ENCODE measurements at places on chromosomes 7 and 10.

GRCh38 chr10:89147256-89147655 lies 59.9 kb downstream of the CH25H start:
- no peak for DNase-seq

- DNase-seq = no peak
Measured at GRCh38 chr7:11294965-11295364, 321.3 kb downstream of the PHF14 start.

DNA sequence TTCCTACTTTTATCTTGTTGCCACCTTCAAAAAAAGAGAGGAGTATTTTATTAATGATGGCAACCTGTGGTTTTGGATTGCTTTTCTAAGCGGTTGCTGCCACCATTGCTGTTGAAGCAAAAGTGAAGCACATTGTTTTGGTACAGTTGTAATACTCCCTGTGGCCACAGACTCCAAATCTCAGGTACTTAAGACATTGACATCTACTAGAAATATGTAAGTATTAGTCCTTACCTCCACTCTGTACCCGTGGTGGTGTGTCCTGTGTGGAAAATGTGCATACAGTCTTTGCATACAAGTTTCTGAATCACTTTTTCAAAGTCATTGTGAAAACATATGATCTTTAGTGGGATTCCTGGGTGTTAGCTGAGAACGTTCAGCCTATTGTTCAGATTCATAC lies 85.7 kb downstream of the ANLN start:
- DNase-seq = no peak

- DNase-seq = no peak
Measured at GRCh38 chr10:20552382-20552781, 344.7 kb downstream of the NEBL start.

- no peak for DNase-seq
Measured at GRCh38 chr7:33623267-33623666, 282.1 kb upstream of the BMPER start.

GRCh38 chr7:122311734-122312450 lies 7.3 kb upstream of the FEZF1 start:
- no peak for DNase-seq

DNA sequence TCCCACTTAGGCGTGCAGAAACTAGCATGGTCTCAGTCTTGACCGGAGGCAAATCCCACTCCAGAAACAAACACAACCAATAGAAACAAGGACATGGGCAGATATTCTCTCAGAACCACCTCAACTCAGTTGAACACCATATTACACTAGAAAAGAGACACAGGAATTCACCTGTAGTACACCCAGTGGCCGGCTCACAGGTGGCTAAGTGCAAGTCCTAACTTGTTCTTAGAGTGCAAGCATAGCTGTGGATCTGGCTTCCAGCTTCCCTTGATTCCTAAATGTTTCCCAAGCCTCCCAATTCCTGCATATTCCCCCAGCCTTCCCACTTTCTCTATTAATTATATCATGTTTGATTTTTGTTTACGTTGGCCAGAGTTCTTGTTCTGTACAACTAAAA lies 164.4 kb downstream of the TPK1 start:
- DNase-seq = no peak

DNA sequence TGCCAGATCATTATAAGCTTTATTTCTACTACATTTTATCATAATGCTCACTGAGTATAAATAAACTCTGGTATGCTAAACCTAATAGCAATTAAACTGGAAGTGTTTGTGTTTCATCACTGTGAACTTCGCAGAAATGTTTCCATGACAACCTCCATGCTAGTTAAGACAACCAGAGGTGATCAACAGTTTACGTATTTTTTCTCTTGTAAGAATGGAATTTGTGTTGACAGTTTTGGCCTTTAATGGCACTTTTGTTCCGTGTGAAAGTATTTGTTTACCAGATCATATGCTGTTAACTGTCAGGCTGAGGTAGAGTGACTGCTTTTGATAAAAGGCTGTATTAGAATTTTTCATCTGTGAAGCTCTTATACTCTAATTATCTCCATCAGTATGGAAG lies 212.1 kb upstream of the PPP1R3A start:
- no peak for DNase-seq
